Urinary bladder (tissue), 4 donors: ENCODE measurements at places on chromosomes 11 and 22. TPM values are rescaled to one million over a fixed set of nuclear protein-coding genes. Genes with fewer than 3 reads are reported as not detected.

OR8G5 gene
- polyA plus RNA-seq: not detected

OR52I2 gene
- polyA plus RNA-seq: not detected

MPZL3 gene
- 1.4 TPM for polyA plus RNA-seq

APOA1 gene
- polyA plus RNA-seq: 5.2 TPM

MYRF gene
- polyA plus RNA-seq: 0.79 TPM

TMEM135 gene
- polyA plus RNA-seq: 6.2 TPM

STK33 gene
- polyA plus RNA-seq: 6.7 TPM

SLC22A9 gene
- not detected for polyA plus RNA-seq

TMEM184B gene
- 51.5 TPM for polyA plus RNA-seq

LGALS12 gene
- polyA plus RNA-seq: 4.2 TPM

SORL1 gene
- polyA plus RNA-seq: 7.5 TPM

WBP2NL gene
- 0.98 TPM for polyA plus RNA-seq

SERHL2 gene
- 4.3 TPM for polyA plus RNA-seq

CTSF gene
- 92.1 TPM for polyA plus RNA-seq

FAM83F gene
- polyA plus RNA-seq: 2.1 TPM

APOBEC3A gene
- polyA plus RNA-seq: 0.62 TPM

PGR gene
- polyA plus RNA-seq: 1.7 TPM
